ENCODE measurements at places on chromosomes 2 and 18.

DNA sequence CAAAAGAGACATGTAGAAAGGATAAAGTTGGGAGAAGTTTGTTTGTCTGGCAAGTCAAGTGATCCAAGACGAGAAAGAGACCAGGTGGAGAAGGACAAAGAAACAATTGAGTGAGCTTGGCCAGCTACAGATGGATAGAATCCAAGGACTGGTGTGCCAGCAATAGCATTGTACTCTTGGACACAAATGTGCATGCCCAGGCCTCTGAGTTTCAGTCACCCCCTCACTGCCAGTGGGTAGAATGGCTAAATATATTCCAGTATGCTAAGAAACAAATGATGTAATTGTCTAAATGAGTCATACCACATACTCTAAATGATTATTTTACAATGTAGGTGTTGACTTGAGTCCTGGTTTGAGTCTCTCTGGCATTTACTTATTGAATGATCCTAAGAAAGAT, 881.3 kb downstream of the LRRTM4 start:
- DNase-seq: no peak

DNA sequence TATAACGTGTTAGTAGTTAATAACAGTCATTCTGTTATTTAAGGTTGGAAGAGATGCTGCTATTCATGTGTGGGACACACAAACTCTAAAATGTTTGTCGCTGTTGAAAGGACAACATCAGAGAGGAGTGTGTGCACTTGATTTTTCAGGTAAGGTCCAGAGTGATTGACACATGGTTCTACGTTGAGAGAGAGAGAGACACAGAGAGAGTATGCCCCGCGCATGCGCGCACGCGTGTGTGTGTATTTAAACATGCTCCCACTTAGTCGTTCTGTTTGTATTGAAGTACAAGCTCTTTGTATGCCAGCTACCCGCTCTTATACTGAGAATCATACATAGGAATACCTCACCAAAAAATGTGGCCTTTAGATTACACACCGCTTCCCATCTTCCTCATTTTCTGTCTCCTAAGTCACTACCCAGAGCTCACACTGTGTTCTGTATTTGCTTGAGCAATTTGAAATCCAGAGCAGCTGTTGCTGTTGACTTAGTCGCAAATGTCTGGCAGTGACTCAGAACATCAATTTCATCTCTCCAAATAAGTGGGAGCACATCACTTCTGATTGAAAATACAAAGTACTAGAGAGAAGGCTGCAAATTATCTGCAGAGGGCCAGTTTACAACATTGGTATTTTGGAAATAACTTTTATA, 148.1 kb downstream of the EML6 start:
- no peak for DNase-seq

- DNase-seq: peak; percentile 56
Measured at GRCh38 chr2:196963043-196963442, 36.5 kb upstream of the PGAP1 start.

DNA sequence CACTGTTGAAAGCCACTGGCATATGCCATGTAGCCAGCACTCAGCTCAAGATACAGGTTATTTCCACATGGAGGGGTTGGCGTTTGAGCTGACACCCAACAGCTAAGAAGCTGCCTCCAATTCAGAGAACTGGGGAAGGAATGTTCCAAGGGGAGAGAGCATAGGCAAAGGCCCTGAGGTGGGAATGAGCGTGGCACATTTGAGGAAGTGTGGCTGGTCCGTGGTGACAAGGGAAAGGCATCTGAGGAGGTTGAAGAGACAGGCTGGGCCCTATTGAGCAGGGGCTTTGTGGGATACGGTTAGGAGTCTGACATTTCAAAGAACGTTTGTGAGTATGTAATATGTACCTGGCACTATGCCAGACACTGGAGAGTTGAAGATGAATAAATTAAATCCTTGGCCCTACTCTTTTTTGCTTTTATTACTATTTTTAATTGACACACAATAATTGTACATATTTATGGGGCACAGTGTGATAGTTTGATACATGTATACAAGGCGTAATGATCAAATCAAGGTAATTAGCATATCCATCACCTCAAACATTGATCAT, 27.6 kb upstream of the TMBIM1 start:
- no peak for DNase-seq

DNA sequence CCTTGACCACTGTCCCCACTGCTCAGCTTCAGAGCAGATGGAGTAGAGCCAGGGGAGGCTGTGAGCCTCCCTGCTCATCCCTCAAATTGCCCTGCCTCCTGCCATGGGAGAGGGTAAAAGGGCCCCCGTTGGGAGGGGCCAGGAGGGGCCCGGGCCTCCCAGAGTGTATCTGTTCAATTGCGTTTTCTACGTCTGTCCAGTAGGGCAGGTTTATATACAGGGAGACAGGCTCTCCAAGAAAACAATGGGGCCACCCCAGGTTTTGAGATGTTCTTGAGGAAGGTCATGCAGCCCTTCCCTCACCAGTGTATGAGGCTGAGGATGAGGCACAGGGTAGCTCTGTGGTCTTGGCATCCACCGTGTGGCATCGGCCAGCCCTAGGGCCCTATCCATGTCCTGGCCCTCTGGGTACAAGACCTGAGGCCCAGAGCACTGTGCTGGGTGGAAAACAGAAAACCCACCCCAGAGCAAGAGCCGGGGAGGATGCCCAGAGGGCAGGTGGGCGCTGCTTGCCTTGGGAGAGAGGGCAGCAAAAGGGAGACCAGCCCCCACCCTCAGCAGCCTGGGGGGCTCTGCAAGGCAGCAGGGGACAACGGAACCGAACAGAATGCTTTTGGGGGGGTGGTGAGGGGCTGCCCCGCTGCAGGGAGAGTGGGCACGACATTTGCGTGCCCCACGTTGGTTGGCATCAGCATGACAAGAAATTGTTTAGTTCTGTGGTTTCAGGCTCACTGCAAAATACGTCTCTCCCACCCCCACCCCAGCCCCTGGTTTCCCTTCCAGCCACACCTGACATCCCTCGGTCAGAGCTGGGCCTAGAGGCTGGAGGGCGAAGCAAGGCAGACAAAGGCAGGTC, 141.5 kb downstream of the ACOXL start:
- no peak for DNase-seq

DNA sequence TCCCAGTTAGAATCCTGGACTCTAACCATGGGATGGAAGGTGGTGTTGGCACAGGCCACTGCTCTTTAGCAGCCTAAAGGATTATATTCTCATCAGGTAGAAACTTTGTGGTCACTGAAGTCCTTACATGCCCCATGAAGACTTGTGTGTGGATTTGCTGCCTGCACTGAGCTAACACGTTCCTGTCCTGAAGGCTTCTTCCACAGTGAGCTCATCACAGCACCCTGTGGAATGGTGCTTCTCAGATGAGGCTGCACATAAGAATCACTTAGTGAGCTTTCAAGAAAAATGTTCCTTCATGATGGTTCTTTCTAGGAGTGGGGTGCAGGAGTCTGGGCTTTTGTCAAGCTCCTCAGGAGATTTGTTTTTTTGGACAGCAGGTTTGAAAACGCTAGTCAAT, 26.8 kb downstream of the STAMBP start:
- no peak for DNase-seq

- no peak for DNase-seq
Measured at GRCh38 chr18:3454365-3455089, 4.6 kb downstream of the TGIF1 start.

- DNase-seq: no peak
Measured at GRCh38 chr18:73479477-73479876, 611.7 kb upstream of the NETO1 start.

DNA sequence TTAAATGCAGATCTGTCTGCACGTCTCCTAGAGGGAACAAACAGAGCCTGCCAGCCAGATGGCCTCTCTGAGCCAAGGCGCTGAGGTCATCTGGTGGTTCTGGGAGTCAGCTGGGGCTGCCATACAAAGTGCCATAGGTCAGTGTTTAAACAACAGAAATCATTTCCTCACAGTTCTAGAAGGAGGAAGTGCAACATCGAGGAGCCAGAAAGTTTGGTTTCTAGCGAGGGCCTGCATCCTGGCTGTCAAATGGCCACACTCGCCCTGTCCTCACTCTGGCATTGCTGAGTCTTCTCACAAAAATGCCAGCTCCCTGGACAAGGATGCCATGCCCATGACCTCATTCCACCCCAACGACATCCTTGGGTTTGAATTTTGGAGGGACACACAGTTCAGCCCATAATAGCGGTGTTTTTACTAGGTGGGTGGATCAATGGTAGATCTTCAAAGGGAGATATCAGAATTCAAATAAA, 59.6 kb downstream of the MYT1L start:
- no peak for DNase-seq

DNA sequence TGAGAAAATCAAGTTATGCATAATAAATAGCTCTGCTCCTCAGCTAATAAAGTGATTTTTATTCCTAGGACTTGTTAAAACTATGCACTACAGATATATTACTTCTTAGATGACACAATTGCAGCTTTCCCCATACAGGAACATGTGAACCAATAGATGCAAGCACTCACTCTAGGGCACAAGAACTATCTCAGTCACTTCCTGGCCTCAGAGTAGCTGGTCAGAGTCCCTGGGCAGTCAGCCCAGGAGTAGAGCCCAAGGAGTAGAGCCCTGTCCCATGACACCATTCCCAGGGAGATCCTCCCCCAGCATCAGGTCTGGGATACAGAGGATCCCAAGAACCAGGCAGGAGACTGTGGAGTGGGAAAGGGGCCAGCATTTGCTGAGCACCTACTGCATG, 2.7 kb downstream of the TNS1 start:
- no peak for DNase-seq

DNA sequence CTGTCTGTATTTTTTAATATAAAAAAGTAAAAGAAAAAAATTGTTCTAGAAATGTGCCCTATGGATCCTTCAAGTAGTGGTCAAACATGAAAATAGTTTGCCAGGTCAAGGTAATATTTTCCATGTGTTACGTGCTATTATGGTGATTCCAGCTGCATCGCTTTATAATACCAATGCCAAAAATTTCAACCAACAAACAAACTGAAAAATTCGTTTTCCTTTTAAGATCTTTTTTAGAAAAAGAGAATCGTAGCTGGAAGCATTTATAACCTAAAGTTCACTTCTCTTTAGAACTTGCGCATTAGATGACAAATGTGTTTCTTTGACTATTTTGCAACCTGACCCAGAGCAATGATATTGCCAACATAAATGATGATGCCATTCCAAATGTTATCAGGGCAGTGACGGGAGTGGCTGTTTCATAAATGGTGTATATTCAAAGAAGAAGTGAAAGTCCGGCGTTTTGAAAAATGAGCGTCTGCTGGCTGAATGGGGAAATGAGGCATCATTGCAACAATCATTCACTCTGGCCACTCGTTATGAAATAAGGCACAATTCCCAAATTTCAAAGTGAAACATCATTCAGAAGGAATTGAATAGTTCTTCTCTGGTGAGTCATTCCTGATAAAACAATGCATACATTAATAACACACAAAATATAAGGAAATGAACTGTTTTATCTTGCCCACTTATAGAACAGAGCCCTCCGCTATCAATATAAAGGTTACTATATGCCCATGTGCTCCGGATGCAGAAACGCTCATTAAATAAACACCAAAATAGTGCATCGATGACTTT, 297.4 kb downstream of the TGIF1 start:
- DNase-seq: no peak

DNA sequence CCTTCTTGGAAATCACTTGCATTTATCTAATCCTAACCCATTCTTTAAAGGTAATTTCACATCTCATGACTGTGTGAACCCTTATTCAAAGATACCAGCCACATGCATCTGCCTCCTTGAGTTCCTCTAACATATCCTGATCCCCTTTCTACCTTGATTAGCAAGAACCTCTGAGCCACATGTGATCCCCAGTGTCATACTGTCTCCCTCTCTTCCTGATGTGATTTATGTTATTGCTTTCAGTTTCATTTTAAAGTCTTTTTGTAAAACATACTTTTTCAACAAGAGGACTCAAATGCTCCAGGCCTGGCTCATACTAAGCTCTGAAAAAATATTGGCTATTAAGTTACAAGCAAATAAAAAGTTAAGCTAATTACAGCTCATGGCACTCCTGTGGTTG, 470.1 kb downstream of the DLGAP1 start:
- DNase-seq: no peak

DNA sequence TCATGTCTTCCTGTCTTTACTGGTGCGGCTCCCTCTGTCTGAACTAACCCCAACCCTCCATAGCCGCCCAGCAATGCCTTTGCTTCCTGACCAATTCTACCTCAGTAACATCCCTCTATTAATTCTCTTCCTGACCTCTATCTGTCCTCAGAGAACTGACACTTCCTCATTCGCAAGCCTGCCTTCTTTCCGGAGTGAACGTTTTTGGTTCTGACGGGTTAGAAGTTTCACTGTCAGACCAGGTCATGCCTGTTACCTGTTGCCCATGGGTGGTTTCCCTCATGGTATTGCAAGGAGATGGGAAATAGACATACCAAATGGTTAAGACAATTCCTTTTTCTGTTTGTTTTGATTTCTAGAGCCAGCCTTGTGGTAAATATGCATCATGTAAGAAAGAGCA, 453.4 kb upstream of the SLC14A2 start:
- no peak for DNase-seq

GRCh38 chr18:44025421-44025820, 655.3 kb upstream of the SETBP1 start:
- no peak for DNase-seq

DNA sequence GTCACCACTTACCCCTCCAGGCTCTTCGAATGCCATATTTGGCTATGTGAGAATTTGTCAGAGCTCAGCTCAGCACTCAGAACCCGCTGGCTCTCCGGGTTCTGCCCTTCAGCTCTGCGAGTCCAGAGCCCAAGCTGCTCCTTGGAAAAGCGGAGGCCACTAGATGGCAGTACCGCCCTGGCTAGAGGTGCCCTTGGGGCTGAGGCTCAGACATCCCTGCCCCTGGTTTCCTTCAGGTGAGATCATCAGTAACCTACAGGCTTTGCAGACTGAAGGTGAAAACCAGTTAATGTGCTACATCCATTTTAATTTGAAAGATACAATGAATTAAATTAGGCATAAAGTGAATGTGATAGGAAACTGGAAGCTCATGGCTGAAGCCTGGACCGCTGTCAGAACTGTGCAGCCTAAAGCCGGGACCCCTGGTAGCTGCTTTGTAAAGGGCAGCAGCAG, 285.6 kb downstream of the AGAP1 start:
- DNase-seq: peak; percentile 66

DNA sequence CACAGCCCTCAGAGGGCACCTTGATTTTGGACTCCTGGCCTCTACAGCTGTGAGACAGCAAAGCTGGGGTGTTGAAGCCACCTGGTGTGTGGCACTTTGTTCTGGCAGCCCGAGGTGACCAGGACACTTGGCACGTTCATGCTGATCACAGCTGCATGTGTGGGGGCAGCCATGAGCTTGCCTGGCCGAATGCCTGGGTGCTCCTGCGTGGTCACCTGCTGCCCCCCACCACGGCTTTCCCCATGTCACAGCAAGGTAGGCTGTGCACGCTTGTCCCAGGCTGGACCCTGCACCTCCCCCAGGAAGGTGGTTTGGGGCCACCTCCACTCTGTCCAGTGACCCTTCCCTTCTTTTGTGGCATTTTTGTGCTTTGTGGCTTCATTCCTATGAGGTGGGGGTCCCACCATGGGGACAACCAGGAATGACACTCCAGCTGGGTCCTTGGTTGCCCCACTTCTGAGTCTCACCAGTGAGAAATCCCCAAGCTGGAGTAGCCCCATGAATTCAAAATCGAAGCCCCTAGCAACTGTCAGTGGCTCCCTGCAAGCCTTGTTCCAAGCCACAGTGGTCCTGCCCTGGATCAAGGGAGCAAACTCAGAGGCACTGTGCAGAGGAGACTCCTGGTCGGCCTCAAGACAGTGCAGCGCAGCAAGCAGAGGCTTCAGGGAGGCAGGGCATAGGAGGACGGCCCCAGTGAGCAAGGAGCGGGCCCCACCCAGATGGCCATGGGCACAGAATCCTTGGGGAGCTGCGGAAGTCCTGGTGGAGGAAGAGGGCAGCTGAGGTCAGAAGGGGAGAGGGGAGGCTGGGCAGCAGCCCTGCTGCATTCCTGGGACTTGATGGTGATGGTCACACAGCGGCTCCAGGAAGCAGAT, 121.4 kb upstream of the HS6ST1 start:
- DNase-seq: no peak

GRCh38 chr2:143217512-143218115, 88.4 kb downstream of the ARHGAP15 start:
- no peak for DNase-seq
